ENCODE measurements at places on chromosomes 4 and X.

DNA sequence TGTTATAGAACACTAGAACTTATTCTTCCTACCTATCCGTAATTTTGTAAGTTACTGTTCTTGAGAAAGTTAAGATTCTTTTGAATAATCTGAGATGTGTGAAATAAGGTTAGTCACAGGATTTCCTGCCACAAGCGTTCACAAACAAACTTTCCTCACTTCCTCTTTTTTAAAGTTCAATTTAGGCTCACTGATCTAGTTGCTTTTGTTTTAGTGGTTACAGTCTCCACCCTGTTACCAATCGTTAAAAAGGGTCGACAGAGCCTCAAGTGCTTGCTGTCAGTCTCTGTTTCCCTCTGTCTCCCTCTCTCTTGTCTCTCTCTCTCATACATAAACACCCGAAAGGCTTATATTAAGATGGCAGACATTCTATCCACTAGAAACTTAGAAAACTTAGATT, 35.9 kb upstream of the STK26 start:
- H3K4me1 ChIP-seq: peaks cover 16% of the 10 kb centered on the region
- no peak for DNase-seq
- H3K36me3 ChIP-seq: no peaks in the 10 kb centered on the region
- H3K27ac ChIP-seq: peak overlapping the region; percentile 27
- H3K27me3 ChIP-seq: peaks cover 10% of the 10 kb centered on the region

- no peak for DNase-seq
- no peak overlapping the region for H3K27ac ChIP-seq
- no peaks in the 10 kb centered on the region for H3K36me3 ChIP-seq
- H3K4me1 ChIP-seq: no peaks in the 10 kb centered on the region
- H3K4me3 ChIP-seq: no peak overlapping the region
- H3K27me3 ChIP-seq: no peaks in the 10 kb centered on the region
Observed at GRCh38 chrX:118250445-118250844, 95.5 kb upstream of the WDR44 start.

- H3K36me3 ChIP-seq: no peaks in the 10 kb centered on the region
- no peaks in the 10 kb centered on the region for H3K4me1 ChIP-seq
- DNase-seq: no peak
- H3K27me3 ChIP-seq: no peaks in the 10 kb centered on the region
Observed at GRCh38 chr4:79598801-79599200, 190.8 kb upstream of the GK2 start.

GRCh38 chrX:79089896-79090584, 54.4 kb upstream of the GPR174 start:
- no peak for DNase-seq
- H3K4me3 ChIP-seq: no peak overlapping the region
- no peaks in the 10 kb centered on the region for H3K4me1 ChIP-seq

GRCh38 chr4:109332926-109333464, 30.5 kb upstream of the COL25A1 start:
- no peaks in the 10 kb centered on the region for H3K4me1 ChIP-seq
- no peak overlapping the region for H3K27ac ChIP-seq
- H3K4me3 ChIP-seq: no peak overlapping the region

DNA sequence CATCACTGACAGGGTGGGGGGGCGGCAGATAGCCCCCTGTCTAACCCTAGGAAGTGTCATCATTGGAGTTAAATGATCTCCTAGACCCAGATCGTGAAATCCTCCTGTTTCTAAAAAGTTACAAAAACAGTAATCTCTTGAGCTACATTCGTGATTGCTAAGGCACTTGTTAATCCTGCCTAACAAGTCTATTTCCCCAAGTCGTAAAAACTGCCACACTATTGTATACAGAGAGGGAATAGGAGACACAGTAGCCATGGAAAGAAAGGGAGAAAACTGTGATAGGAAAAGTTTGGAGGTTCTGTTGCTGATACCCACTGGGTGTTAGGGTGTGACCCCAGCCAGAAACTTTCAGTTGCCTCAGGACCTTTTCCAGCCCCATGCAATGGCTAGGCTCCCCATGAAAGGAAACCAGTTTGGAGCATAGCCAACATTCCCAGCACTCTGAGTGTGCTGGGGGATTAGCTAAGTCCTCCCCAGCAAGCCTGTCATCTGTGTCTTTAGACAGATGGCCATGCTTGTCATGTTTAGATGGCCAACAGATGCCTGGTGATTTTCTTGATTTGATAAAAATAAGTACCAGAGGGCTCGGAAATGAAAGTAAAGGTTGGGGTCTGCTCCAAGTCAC, 63.3 kb upstream of the ANXA10 start:
- H3K4me3 ChIP-seq: no peak overlapping the region
- no peaks in the 10 kb centered on the region for H3K27me3 ChIP-seq
- H3K36me3 ChIP-seq: no peaks in the 10 kb centered on the region
- H3K4me1 ChIP-seq: no peaks in the 10 kb centered on the region
- no peak for DNase-seq

DNA sequence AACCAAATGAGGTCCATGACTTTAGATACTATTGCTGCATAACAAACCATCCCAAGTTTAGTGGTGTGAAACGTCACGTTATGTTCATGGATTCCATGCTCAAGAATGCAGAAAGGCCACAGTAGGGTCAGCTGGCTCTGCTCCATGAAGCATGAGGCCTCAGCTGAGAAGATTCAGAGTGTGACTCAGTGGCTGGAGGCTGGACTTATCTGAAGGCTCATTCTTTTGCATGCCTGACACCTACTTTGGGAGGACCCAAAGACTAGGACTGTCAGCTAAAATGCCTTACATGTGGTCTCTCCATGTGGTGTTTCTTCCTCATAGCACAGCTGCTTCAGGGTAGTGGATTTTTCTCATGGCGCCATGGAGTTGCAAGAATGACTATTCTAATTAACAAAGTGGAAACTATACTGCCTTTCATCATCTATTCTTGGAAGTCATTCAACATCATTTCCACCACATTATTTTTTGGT, 11.5 kb upstream of the CCDC149 start:
- H3K4me3 ChIP-seq: no peak overlapping the region
- peaks cover 26% of the 10 kb centered on the region for H3K27me3 ChIP-seq
- no peak for DNase-seq
- no peaks in the 10 kb centered on the region for H3K36me3 ChIP-seq
- H3K27ac ChIP-seq: no peak overlapping the region
- no peaks in the 10 kb centered on the region for H3K4me1 ChIP-seq

DNA sequence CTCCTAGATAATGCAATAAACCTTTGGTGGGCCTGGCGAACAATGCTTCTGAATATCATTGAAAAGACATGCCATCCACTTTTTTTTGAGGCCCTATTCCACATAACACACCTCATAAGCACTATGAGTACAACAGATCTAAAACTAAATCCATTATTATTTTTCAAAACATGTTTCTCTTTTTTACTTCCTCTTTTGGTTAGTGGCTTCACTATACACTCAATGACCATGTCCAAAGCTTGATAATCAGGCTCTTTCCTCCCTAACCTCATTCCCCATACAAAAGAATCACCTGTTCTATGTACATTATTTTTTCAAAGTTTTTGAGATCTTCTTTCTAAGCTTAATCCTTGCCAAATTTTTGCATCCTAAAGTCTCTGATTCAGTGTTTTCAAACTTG, 20.4 kb upstream of the NPY2R start:
- no peak overlapping the region for H3K4me3 ChIP-seq
- DNase-seq: no peak
- no peaks in the 10 kb centered on the region for H3K36me3 ChIP-seq
- H3K27ac ChIP-seq: no peak overlapping the region
- H3K27me3 ChIP-seq: no peaks in the 10 kb centered on the region
- no peaks in the 10 kb centered on the region for H3K4me1 ChIP-seq

- H3K4me3 ChIP-seq: no peak overlapping the region
- H3K27me3 ChIP-seq: no peaks in the 10 kb centered on the region
- H3K4me1 ChIP-seq: no peaks in the 10 kb centered on the region
Observed at GRCh38 chrX:14819769-14820168, 53.1 kb downstream of the FANCB start.

GRCh38 chrX:119398974-119399771, at the start of gene SLC25A43:
TSS of gene SLC25A43 (plus strand) at chrX:119399336. CDS start at chrX:119399404, 68 bp downstream.
- H3K36me3 ChIP-seq: no peaks in the 10 kb centered on the region
- no peaks in the 10 kb centered on the region for H3K4me1 ChIP-seq
- peak; percentile 69 for DNase-seq
- peak within 1 kb of the TSS; percentile 90 for H3K4me3 ChIP-seq

DNA sequence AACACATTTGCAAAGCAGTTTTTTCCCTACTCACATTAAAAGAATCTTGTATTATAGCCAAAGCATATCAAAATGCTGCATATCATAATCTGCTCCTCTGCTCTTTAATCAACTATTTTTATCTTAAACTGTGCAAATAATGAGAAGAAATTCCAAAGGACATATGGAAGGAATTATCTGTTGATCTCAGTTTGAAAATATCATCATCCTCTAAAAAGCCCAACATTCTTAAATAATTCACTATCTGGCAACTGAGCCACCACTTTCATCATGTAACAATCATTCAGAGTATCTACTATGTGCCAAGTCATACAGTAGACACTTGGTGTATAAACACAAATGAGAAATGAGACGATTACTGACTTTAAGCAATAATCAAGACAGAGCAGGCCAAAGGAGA, 63.0 kb downstream of the PRSS12 start:
- no peaks in the 10 kb centered on the region for H3K27me3 ChIP-seq
- DNase-seq: no peak
- no peak overlapping the region for H3K4me3 ChIP-seq
- no peak overlapping the region for H3K27ac ChIP-seq

GRCh38 chrX:104253567-104254441, 929 bp downstream of the ESX1 start:
- H3K4me1 ChIP-seq: peaks cover 6% of the 10 kb centered on the region
- peak overlapping the region; percentile 80 for H3K4me3 ChIP-seq
- peaks cover 78% of the 10 kb centered on the region for H3K27me3 ChIP-seq
- no peaks in the 10 kb centered on the region for H3K36me3 ChIP-seq
- no peak for DNase-seq

- no peak for DNase-seq
- peak overlapping the region; percentile 37 for H3K27ac ChIP-seq
- no peak overlapping the region for H3K4me3 ChIP-seq
- peaks cover 8% of the 10 kb centered on the region for H3K4me1 ChIP-seq
- no peaks in the 10 kb centered on the region for H3K27me3 ChIP-seq
Observed at GRCh38 chr4:124863040-124863545, 150.6 kb upstream of the ANKRD50 start.

DNA sequence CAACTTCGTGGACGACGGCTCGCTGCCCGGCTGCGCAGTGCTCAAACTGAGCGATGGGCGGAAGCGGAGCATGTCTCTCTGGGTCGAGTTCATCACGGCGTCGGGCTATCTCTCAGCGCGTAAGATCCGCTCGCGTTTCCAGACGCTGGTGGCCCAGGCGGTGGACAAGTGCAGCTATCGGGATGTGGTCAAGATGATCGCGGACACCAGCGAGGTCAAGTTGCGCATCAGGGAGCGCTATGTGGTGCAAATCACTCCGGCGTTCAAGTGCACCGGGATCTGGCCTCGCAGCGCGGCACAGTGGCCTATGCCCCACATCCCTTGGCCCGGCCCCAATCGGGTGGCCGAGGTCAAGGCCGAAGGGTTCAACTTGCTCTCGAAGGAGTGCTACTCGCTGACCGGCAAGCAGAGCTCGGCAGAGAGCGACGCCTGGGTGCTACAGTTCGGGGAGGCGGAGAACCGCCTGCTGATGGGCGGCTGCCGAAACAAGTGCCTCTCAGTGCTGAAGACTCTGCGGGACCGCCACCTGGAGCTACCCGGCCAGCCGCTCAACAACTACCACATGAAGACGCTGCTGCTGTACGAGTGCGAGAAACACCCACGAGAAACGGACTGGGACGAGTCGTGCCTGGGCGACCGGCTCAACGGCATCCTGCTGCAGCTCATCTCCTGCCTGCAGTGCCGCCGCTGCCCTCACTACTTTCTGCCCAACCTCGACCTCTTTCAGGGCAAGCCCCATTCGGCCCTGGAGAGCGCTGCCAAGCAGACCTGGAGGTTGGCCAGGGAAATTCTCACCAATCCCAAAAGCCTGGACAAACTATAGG, 1.5 kb downstream of the MAB21L2 start:
- H3K27ac ChIP-seq: peak overlapping the region; percentile 82
- H3K27me3 ChIP-seq: peaks cover 92% of the 10 kb centered on the region
- H3K4me3 ChIP-seq: peak overlapping the region; percentile 89
- peaks cover 57% of the 10 kb centered on the region for H3K36me3 ChIP-seq
- peak; percentile 71 for DNase-seq

- H3K4me3 ChIP-seq: no peak overlapping the region
- no peak for DNase-seq
- H3K4me1 ChIP-seq: peaks cover 18% of the 10 kb centered on the region
- H3K27ac ChIP-seq: no peak overlapping the region
Observed at GRCh38 chrX:134634691-134635090, 23.6 kb downstream of the PLAC1 start.

DNA sequence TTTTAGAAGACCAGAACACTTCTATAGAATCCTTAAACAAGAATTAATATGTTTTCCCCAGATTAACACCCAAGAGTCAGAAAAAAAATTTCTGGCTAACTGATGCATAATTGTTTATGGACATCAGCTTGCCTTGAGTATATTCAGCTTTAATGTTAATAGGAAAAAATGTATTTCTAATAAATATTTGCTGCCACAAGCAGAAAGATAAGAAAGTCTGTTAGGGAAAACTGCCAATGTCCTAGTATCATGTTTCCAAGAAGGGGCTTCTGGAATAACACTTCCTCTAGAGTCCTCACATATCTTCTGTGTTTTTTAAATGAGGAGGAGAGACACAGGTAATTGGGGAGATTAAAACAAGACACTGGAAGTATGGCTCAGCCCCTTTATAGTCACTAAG, 202.1 kb upstream of the TET2 start:
- H3K4me1 ChIP-seq: no peaks in the 10 kb centered on the region
- H3K27me3 ChIP-seq: no peaks in the 10 kb centered on the region
- no peak for DNase-seq
- H3K4me3 ChIP-seq: no peak overlapping the region
- no peak overlapping the region for H3K27ac ChIP-seq

- no peak for DNase-seq
- no peaks in the 10 kb centered on the region for H3K36me3 ChIP-seq
- H3K27me3 ChIP-seq: no peaks in the 10 kb centered on the region
- H3K4me3 ChIP-seq: no peak overlapping the region
Observed at GRCh38 chrX:120264341-120264740, 13.7 kb downstream of the ZBTB33 start.

- H3K36me3 ChIP-seq: no peaks in the 10 kb centered on the region
- no peaks in the 10 kb centered on the region for H3K27me3 ChIP-seq
Observed at GRCh38 chr4:124953486-124953885, 241.0 kb upstream of the ANKRD50 start.

GRCh38 chr4:80875642-80876041, 154.9 kb upstream of the BMP3 start:
- no peaks in the 10 kb centered on the region for H3K27me3 ChIP-seq
- no peaks in the 10 kb centered on the region for H3K36me3 ChIP-seq
- DNase-seq: no peak
- H3K4me1 ChIP-seq: no peaks in the 10 kb centered on the region

All from type B pancreatic cell (in vitro differentiated cells).